Activated naive CD4-positive, alpha-beta T cell treated with Interleukin-2 at 50 U/mL for 16 hours (primary cell): ENCODE measurements at places on chromosomes 13 and 19.

DNA sequence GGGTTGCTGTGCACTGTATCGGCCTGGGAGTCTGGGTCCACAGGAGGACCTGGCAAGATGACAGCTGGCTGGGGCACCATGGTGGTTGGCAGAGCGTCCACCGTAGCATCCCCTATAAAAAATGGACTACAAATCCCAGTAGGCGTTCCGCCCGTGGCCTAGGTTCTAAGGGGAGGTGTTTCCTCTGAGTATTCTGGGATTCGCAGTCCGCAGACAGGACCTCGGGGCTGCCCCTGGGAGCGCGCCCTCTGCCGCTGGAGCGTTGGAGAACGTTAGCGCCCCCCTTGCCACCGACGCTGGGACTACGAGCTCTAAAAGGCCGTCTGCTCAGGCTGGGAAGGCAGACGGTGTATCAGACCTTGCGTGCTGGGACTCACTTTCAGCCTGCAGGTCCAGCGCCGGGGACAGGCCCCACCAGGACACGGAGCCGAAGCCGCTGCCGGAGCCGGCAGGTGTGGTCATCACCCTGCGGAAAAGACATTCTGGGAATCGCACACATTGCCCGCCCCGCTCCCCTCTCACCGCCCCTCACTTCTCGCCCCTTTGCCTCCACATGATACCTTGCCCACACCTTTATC is 372 bp downstream of the DNAAF3 start:
- peak; percentile 13 for DNase-seq

DNA sequence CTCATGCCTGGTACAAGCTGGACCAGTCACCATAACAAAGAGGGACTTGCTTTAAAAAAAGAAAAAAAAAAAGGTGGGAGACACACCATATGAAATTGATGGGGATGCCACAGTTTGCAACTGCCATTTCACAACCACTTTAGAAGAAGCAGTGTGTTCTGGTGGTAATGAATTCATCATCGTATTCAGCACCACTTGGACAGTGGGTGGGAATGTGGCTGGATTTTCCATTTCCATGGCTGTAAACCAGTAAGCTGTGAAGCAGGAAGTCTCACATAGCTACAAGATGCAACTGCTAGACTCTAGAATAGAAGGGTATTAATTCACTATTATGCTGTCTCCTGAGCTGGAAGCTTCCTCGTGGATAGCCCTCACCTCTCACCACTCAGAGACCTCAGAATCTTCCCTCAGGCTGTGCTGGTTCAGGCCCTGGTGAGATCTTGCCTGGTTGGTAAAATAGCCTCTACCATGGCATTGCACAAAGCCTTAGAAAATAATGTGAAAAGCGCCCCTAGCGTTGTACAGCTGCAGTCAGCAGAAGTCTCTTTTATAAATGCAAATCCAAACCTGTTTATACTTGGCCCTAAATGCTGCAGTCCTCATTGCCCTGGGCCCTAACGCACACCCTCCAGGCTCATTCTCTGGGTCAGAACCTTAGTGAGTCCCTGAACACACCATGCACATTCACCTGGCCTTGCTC is 150.7 kb downstream of the KCTD15 start:
- DNase-seq, result no peak

DNA sequence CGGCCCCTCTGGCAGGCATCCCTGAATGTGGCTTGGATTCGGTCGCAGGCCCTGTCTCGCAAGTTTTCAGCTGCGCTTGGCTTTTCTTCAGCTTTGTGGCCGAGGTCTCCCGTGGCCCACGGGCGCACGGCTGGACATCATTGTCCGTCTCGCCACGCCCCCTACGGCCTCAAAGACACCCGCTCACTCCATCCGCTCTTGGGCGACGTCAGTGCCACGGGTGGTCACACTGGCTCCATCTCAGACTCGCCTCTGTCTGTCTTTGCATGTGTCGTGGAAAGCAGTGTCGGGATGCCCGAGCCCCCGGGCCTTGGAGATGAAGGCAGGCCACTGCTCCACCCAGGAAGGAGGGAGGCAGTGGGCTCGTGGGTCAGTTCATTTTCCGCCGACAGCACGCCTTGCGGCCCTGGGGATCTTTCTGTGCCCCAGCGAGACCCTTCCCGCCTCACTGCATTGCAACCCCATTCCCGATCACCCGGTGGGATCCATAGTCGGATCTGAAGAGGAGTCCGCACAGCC is 51.0 kb downstream of the ZNF146 start:
- DNase-seq, result no peak

GRCh38 chr19:54312436-54313377 is at the start of gene LILRA5:
Gene LILRA5 (minus strand): TSS chr19:54313166. CDS start chr19:54313019, 147 bp downstream.
- DNase-seq, result no peak

GRCh38 chr13:80245162-80245733 is 95.7 kb downstream of the SPRY2 start:
- DNase-seq, result no peak

DNA sequence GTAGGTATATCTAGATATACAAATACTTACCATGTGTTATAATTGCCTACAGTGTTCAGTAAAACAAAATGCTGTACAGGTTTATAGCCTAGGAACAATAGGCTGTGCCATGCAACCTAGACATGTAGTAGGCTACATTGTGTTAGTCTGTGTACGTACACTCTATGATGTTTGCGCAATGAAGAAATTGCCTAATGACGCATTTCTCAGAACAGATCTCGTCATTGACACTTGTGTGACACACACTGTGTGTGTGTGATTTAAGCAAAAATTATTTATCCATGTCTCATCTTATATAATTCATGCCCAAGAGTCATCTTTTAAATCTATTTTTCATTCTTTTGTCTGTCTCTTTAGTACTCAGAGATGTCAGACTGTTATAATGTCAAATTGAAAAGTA is 1888.8 kb upstream of the PCDH20 start:
- DNase-seq, result no peak

DNA sequence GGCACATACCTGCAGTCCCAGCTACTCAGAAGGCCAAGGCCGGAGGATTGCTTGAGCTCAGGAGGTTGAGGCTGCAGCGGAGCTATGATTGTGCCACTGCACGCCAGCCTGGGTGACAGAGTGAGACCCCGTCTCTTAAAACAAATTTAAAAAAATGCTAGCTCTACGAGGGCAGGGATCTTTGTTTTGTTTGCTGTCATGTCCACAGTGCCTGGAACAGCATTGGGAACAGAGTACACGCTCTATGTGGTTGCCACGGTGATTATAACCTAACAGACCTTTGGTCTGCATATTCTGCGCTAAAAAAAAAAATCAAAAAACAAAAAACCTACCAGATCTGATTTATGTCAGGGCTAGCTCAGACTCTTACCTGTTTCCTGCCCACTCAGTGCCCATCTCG is 2.2 kb upstream of the SHFL start:
- no peak for DNase-seq

- peak; percentile 4 for DNase-seq
Observed at GRCh38 chr19:19900139-19900728, 512 bp upstream of the ZNF93 start.

GRCh38 chr13:113882267-113882630 is 18.4 kb upstream of the GAS6 start:
- DNase-seq, result no peak

GRCh38 chr19:54507824-54508223 is 5.2 kb downstream of the LAIR2 start:
- DNase-seq, result no peak

DNA sequence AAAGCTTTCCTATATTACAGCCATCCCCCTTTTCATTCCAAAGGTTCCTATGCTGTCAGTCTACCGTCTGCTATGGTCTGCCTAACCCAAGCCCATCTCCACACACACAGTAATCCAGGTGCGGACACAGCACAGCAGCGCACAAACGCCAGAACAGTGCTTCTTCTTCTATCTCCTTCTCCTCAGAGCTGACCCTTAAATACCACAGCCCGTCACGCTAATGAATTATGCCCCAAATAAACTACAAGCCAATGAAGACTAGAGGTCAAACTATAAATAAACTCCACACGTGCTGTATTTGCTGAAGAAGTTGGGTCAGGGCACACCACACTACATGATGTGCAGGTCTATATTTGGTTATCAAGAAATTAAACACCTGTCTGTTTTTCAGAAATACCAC is 71.8 kb downstream of the TBC1D4 start:
- DNase-seq, result no peak

GRCh38 chr13:44160591-44161191 is 212.9 kb upstream of the SERP2 start:
- no peak for DNase-seq

DNA sequence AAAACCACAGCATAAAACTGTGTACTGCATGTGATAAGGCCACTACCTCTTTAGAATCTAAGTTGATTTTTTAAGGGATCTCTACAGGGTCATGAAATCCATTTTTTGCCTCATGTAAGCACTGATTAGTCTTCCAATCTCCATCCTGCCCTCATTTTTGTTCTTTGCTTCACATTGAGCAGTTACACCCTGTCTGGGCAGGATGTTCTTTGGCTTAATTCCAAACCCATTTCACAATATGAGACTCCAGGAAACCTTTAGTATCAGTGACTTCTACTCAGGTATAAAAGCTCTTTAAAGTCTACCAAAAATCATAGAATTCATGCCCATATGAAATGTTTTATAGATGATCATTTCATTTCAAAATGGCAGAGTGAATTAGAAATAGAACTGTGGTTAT is 592.6 kb downstream of the TBC1D4 start:
- DNase-seq, result no peak

DNA sequence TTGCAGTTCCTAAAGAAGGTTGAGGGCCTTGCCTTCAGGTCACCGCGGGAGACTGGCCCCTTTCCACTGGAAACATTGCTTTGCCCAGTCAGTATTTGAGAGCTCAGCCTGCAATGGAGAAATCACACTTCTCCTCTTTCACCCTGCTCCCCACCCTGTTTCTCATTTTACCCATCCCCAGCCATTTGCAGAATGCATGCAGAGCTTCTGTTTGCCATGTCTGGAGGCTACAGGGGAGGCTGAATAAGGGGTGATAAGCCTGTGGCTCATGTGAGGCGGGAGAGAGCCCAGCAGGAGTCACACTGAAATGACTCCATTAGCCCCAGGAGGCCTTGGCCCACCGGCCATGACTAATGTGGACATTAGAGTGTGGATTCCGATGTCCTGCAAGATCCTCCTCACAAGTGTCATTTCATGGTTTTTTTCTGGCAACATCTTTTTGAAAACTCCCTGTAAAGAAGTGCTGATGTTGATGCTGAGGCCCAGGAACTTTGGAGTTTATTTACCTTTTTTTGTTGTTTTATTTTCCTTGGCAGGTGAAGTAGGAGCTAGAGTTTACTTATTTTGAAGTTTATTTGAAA is 6.3 kb downstream of the SPINT2 start:
- DNase-seq, result no peak

GRCh38 chr13:74443631-74444030 is 309.4 kb upstream of the KLF12 start:
- DNase-seq, result no peak

DNA sequence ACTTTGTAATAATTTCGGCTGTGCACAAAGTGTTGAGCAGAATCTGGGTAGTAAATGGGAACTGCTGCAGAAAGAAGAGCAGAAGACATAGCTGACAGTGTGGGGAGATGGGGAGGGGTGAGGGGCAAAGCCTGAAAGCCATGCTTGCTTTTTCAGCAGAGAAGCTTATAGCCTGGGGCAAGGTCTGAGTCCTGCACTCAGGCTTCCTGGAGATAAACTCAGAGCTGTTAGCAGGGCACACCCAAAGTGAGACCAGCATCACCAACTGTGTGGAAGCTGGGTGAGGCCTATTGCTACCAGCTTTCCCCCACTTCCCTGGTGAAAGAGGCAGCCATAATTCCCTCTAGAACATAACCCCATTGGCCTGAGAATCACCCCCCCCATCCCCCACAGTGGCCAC is 15.6 kb upstream of the LHFPL6 start:
- no peak for DNase-seq
